Memory B cell (primary cell): ENCODE measurements at places on chromosomes 6 and 20.

DNA sequence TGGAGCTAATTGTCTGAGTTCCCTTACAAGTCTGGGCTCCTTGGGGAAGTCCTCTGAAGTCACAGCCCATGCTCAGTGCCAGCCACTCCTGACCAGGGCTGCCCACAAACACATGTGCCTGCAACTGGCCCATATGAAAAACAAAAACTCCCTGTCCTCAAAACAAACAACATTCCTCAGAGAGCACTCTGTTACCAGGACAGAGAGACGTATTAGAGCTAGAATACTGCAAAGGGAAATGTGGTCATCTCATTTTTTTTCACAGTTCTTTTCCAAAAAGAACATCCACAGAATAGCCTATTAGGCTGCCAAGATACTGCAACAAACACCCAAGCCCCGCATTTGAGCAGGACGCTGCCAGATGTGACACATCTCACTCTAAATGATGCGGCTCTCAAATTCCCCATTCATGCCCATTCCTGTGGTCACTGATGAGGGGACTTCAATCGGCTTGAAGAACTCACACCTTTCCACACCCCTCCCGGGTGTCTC is 71.1 kb downstream of the SLC22A23 start:
- H3K4me1 ChIP-seq = peaks cover 22% of the 10 kb centered on the region
- no peak for DNase-seq
- H3K4me3 ChIP-seq = no peak overlapping the region
- no peaks in the 10 kb centered on the region for H3K36me3 ChIP-seq
- H3K27me3 ChIP-seq = peaks cover 19% of the 10 kb centered on the region

DNA sequence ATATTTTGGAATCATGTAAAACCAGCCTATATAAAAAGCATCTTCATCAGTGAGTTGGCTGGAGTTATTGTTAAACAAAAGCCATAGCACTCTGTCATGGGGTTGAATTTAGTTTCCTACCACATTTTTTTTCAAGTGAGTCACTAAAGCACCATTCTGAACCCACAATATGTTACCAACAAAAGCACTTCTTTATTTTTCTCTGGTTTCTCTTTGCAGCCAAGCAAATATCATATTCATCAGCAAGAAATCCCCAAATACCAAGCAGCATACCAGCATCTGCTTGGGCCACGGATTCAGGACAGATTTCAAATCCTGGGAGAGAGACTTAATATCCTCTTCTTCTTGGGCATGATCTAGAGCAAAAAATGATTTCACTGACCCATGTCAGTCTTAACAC is 441.4 kb downstream of the BCKDHB start:
- H3K27ac ChIP-seq = no peak overlapping the region
- H3K4me3 ChIP-seq = no peak overlapping the region
- H3K27me3 ChIP-seq = no peaks in the 10 kb centered on the region
- DNase-seq = no peak
- H3K36me3 ChIP-seq = no peaks in the 10 kb centered on the region
- no peaks in the 10 kb centered on the region for H3K4me1 ChIP-seq

- no peak for DNase-seq
- no peaks in the 10 kb centered on the region for H3K36me3 ChIP-seq
- H3K27ac ChIP-seq = no peak overlapping the region
- H3K4me1 ChIP-seq = peaks cover 48% of the 10 kb centered on the region
- H3K27me3 ChIP-seq = peaks cover 3% of the 10 kb centered on the region
Observed at GRCh38 chr20:32037929-32038328, 14.1 kb upstream of the HCK start.

DNA sequence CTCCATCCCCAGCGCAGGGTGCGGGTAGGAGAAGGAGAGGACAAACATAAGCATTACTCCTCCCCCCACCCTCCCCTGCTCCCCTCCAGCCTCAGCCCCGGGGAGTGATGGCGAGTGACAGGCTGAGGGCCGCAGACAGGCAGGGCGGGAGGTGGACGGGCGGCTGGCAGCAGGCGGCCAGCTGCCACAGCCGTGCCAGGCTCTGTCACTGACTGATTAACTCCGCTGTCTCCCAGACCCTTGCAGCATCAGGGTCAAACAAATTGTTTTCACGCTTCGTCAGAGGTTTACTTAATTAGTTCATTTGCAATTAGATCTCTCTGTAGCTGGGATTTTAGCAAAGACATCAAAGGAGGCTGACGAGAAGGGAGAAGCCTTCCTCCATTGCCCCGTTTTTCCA is 41.9 kb downstream of the FOXP4 start:
- H3K36me3 ChIP-seq = peaks cover 14% of the 10 kb centered on the region
- DNase-seq = no peak
- no peaks in the 10 kb centered on the region for H3K27me3 ChIP-seq
- no peak overlapping the region for H3K4me3 ChIP-seq
- no peak overlapping the region for H3K27ac ChIP-seq

GRCh38 chr20:61572789-61573188 is 320.7 kb downstream of the CDH4 start:
- DNase-seq = no peak
- H3K36me3 ChIP-seq = peaks cover 2% of the 10 kb centered on the region

GRCh38 chr20:50625986-50626677 is 65.2 kb downstream of the RIPOR3 start:
- no peak overlapping the region for H3K4me3 ChIP-seq
- H3K4me1 ChIP-seq = peaks cover 4% of the 10 kb centered on the region
- no peak overlapping the region for H3K27ac ChIP-seq
- DNase-seq = no peak
